Right hindlimb (tissue), 1 donor: ENCODE measurements at places on chromosomes 3 and 15.

DNA sequence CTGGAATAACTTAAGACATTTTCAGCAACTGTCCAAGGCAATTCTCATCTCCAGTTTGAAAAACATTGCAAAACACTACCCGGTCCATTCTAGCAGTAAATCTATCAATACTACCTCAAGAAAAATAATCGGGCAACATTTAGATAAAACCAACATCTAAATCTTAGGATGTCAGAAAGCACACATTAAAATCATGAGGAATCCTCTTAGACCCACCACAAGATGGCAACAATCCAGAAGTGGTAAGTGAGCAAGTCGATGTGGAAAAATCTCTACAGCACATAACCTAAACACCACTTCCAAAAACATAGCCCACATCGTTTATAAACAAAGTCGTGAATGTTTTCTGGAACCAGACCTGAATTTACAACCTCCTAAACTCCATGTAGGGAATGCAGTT, 5.7 kb downstream of the PLCH1 start:
- no peak for DNase-seq

DNA sequence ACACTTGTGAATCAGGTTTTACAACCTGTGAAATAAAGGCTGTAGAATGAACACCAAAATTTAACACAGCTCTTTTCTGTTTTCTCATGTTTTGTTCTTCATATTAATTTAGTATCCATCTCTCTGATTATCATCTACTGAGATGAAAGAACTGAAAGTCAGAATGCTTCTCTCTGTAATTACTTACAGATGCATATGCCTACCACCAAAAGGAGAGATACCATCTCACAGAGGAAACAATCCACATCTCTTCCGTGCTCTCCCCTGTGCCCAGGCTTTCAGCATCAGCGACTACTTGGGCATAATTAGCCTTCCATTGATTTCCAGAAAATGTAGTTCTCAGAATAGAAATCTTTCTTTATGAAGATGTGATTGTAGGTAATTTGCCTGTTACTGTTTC, 741.4 kb downstream of the GRM7 start:
- DNase-seq = no peak

GRCh38 chr15:71526060-71526820, 284.1 kb upstream of the NR2E3 start:
- DNase-seq = peak; percentile 50

DNA sequence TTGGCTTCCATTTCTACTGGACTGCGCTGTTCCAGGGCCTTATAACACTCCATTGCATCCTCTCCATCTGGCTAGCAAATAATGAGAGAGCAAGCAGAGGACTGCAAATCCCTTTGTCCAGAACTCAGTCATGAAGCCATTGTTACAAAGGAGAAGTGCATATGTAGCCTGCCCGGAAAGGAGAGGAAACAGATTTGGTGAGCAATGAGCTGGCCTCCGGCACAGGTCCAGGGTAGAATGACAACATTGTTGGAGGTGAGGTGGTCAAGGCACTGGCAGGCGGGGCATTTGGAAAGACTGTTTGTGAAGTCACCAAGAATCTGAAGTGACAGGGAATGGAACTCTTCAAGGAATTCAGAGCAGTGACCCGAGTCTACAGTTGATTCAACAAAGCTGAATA, 25.0 kb upstream of the ATP1B3 start:
- DNase-seq = no peak

GRCh38 chr3:128945041-128945877, 48.6 kb downstream of the CFAP92 start:
- no peak for DNase-seq

- DNase-seq = no peak
Observed at GRCh38 chr3:60322298-60322856, 928.9 kb downstream of the FHIT start.

- DNase-seq = no peak
Observed at GRCh38 chr15:51243774-51244173, 94.6 kb downstream of the CYP19A1 start.

GRCh38 chr3:16529264-16529663, 15.8 kb upstream of the RFTN1 start:
- no peak for DNase-seq

DNA sequence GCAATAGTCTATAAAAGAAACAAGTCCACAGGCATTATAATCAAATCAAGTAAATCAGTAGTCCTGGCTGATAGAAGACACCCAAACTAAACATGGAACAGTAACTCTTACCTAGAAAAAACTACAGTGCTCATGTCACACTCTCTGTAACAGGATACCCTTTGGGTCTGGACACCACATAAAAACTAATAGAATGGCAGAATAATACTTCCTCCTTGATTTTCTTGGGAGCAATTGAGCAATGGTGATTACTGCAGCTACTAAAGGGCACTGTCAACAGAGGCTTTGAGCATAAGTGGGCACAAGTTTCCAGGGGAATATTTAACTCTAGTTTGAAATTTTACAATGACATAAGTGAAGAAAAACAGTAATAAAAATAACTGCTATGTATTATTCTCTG, 59.5 kb downstream of the GLB1 start:
- no peak for DNase-seq

DNA sequence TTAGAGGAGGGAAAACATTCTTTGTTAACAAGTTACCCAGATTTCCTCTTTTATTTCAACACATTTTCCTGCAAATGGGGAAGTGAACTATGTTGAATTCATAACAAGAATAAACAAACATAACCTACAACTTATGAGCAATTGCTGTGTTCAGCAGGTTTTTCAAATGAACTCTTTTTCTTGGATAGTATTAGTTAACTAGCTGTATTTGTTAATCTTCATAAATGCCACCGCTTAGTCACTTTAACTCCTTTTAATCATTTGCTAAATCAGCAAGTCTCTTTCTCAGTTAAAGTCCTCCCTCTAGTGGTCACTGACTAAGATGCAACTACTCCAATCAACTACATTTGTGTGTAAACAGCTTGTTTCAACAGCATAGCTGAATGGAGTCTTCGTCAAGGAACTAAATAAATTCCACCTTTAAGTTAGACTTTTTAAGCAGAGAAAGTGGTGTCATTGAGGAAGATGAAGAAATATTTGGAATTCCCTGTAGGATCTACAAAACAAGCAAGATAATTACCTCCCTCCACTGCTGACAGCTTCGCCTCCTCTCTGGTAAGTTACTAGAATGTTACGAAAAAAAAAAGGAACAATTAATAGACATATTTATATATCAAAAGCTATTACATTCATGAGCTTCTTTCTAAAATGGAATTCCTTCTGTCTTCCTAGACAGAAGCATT, 1122.0 kb downstream of the ROBO1 start:
- DNase-seq = no peak

DNA sequence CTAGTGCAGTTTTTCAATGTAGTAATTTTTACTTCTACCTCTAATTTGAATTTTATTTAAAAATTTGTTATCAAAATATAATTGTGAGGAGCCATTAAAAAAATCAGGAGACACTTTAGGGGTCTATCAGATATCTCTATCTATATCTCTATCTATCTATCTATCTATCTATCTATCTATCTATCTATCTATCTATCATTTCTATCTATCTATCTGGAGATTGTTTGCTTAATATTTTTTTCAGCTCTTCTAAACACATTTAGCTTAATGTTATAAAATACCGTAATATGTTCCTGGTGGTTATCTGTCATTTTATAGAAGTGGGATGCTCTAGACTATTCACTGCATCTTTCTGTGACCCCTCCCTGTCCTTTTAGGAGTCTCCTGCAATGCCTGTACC, 193.7 kb upstream of the P2RY1 start:
- no peak for DNase-seq
